ENCODE measurements at places on chromosomes 6 and 20. TPM values are rescaled to one million over a fixed set of nuclear protein-coding genes. Genes with fewer than 3 reads are reported as not detected.

DNA sequence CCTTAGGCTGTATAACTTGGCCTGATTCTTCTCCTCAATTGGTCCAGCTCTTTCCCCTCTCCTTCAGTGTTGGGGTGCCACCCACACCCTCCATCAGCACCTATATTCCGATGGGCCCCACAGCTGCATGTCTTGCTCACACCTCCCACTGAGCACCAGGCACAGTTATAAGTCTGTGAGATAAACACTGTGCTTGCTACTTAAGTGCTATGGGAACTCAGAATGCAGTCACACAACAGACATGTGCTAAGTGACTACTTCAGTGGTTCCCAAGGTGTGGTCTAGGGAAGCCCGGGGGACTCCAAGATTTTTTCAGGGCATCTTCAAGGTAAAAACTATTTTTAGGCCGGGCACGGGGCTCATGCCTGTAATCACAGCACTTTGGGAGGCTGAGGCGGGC lies 7.3 kb downstream of the ZC3H12D start:
- DNase-seq = no peak

TMC2 gene
- not detected for total RNA-seq

- DNase-seq = no peak
Measured at GRCh38 chr6:126210398-126211075, 129.4 kb upstream of the CENPW start.

- no peak for DNase-seq
Measured at GRCh38 chr6:147156218-147156617, 48.0 kb upstream of the STXBP5 start.

DNA sequence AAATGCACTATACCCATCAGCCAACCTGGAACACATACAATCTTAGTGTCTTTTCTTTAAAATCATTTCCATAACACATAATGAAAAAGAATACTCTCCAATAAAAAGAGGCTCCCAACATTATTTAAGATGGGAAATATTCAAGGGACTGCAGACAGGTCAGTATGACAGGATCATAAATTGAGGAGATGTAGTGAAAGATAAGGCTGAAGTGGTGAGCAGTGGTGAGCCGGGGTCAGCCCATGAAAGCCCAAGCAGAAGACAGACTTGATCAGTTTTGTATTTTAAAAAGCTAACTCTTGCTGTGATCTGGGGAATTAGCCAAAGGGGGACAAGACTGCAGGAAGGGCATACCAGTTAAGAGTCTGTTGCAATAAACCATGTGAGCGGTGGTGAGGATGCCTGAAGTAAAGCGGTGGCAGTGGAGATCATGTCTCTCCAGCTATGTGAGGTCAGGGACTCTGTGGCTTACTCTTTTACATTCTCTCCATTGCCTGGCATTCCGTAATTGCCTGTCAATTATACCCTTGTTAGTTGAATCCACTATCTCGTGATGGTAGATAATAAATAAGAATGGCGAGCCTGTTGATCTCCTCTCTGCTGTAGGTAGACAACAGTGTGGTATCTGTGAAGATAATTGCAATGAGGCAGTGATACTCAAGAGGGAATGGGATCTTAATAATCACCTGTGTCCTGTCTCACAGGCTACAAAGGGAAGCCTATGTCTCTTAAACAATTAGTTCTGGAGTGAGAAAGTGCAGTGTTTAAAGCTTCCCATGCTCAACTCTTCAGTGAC lies 97.4 kb downstream of the FILIP1 start:
- no peak for DNase-seq

- no peak for DNase-seq
Measured at GRCh38 chr20:18904624-18905023, 91.0 kb downstream of the SCP2D1 start.

All from naive thymus-derived CD8-positive, alpha-beta T cell (primary cell).